ENCODE measurements at places on chromosomes 3 and 15.

DNA sequence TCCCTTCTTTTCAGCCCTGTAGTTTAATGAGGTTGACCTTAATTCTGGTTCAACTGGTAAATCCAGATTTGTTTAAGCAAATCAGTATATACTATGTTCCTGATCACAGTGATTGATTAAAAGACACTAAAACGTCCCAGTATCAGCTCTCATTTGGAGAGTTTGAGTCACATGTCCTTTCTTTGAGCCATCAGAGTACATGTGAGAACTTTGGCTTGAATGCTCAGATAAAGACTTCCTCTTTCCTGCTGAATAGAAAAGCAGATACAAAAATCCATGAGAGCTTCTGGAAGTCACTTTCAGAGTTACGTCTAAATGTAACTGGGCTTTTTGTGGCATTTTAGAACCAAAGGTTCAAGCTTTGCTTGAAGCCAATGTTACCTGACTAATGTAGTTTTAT lies 341.8 kb upstream of the SATB1 start:
- DNase-seq: no peak

DNA sequence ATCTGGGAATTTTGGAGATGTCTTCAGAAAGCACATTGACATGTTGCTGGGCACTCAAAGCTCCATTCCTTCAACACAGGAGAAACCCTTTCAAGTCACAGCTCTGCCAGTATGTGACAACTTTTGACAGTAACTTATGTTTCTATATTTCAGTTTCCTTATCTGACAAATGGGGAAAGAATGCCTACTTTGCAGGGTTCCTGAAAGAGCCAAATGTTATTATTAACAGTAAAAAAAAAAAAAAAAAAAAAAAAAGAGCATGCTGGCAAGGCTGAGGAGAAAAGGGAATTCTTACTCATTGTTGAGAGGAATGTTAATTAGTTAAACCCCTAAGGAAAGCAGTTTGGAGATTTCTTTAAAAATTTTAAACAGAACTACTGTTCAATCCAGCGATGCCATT lies 272.5 kb upstream of the TGFBR2 start:
- no peak for DNase-seq

DNA sequence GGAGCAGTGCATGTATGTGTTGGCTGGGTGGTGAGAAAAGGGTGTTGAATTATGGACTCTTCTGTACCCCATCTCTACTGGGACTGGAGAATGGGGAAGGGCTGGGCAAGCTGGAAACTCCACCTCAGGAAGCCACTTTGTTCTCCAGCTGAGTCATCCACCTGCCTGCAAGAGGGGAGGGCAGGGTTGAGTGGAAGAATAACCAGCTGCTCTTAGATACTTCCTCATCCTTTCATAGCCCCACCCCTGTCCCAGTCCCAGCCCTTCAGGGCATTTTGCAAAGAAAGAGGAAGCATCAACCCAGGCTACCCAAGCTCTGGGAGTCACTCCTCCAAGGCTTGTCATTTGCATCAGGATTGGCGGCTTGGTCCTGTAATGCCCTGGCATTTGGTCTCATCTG lies 33.1 kb downstream of the RAB11A start:
- DNase-seq: no peak

GRCh38 chr3:112187300-112187699 lies 54.3 kb upstream of the GCSAM start:
- DNase-seq: no peak

GRCh38 chr3:182492536-182492935 lies 300.8 kb upstream of the ATP11B start:
- DNase-seq: no peak

DNA sequence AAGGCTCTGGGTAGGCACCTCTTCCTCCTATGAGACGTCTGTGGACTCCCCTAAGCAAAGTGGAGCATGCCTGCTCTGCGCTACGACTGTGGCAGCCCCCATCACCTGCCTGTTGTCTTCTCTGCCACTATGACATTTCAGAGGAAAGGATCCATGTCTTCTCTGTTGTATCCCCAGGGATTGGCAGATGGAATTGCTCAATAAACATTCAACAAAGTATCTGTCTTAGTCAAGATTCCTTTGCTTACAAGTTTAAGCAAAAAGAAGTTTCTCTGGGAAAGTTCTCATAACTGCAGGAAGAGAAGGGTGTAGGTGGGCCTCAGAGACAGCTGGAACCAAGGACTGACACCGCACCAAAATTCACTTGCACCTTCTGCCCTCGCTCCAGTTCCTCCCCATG lies 34.3 kb downstream of the AMOTL2 start:
- no peak for DNase-seq

DNA sequence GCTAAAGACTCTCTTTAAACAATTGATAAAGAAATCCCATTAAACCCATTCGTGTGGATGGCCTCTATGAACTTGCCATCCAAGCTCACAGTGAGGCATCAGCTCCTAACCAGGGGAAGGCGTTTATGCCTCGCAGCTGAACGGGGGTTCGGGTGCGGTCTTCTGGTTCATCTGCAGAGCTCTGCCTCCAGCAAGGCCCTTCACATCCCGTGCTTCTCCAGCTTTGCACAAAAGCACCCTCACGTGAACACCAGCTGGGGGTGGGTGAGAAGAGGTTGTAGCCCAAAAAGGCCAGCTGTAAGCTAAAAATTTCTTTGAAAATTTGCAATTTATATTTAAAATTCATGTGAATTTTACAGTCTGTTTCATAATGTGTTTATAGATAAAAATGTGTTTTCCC lies 39.5 kb upstream of the ZNF148 start:
- no peak for DNase-seq

GRCh38 chr15:75061272-75061671 lies 37.9 kb downstream of the PPCDC start:
- no peak for DNase-seq

DNA sequence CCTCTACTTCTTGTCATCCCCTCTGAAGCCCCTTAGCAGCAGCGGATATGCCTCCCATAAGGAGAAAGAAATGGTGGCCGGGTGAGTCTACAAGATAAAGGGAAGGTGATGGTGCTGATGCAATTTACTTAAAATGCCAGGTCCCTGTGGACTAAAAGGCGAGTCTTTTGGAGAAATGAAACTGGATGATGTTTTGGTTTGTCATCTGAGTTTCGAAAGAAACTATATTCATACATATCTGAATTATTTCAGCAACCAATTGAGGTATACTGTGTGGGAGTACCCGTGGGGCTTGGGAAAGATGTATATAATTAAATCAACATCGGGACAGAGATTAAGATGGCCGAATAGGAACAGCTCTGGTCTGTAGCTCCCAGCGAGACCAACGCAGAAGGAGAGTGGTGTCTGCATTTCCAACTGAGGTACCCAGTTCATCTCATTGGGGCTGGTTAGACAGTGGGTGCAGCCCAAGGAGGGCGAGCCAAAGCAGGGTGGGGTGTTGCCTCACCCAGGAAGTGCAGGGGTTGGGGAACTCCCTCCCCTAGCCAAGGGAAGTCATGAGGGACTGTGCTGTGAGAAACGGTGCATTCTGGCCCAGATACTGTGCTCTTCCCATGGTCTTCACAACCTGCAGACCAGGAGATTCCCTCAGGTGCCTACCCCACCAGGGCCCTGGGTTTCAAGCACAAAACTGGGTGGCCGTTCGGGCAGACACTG lies 210.6 kb upstream of the CHRM5 start:
- no peak for DNase-seq

GRCh38 chr3:8507496-8507895 lies 5.9 kb downstream of the LMCD1 start:
- no peak for DNase-seq

DNA sequence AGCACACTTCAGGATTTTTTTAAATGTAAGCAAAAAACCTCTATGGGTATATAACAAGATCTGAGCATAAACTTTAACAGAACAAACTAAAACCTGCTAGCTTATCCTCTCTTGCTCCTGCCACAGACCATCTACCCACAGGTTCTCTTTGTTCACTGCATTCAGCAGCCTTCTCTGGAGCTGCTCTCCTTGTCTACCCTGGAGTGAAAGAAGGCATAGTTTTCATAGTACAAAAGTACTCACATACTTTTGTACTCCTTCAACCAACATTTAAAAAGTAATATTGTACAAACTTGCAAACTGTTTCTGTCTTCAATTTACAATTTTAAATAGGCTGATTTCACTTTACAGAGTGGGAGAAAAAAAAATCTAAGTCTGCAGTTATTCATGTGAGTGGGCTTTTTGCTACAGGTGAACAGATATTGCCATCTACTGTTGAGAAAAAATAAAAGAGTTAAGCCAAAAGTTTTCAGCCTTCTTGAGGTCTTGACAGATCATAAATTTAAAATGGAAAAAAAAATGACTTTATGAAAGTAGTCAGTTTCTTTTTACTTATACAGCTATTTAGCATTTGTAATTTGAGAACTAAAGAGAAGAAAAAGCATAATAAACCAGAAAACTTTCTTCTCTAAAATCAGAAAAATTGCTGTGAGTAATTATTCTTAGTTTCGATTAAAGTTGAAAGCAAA lies 20.4 kb downstream of the TERC start:
- no peak for DNase-seq

GRCh38 chr15:29911705-29912104 lies 89.4 kb upstream of the TJP1 start:
- DNase-seq: no peak

DNA sequence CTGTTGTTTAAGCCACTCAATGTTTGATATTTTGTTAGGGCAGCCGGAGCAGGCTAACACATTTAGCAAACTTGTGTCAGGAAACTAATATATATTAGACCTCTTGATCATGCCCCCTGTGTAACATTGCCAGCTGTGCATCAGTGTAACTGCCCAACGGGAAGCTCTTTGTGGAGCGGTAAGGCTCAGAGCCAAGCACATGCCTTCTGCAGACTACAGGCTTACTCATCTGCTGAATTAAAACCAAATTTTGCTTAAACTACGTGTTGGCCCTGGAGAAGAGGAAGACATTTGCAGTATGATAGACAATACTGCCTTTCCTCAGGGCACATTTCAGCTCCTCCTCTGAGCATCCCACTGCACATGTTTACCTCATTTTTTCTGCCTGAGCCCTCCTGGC lies 50.5 kb upstream of the KCNMB2 start:
- DNase-seq: no peak

DNA sequence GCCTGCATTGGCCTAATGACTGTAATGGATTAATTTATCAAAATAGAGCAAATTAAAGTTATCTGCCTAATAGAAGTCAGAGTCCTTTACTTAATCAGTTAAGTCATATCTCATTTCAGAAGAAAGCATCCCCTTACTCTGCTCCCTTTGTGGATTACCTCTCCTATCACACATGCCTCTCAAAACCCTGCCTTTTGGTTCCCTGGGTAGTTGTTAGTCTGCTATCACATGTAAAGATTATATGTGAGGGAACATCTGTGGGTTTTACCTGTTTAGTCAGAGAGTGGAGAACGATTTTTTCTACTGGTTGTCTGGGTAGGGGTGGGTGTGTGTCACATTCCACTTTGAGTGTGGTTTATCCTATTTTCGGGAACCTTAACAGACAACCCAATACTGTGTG lies 16.4 kb downstream of the UBE2E2 start:
- no peak for DNase-seq

DNA sequence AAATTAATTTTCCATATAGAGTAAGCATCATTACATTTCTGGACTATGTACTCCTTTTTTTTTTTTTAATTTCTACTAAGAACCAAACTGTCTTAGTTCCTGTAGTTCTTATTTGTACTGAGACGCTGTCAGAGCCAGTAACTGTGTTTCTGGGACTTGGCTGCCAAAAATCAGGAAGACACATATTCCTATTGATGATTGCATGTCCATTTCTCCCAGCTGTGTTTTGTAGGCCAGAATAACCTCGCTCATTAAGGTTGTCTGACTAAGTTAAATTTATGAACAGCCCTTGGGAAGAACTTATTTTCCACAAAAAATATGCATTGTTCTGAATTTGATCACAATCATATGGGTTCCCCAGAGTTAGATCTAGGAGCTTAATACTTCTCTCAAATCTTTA lies 29.5 kb downstream of the PLSCR5 start:
- no peak for DNase-seq

GRCh38 chr3:186825872-186826409 lies 16.6 kb upstream of the ADIPOQ start:
- DNase-seq: no peak

- DNase-seq: no peak
Measured at GRCh38 chr3:140170612-140171011, 235.6 kb downstream of the CLSTN2 start.

GRCh38 chr15:86082619-86083380 lies 3.1 kb downstream of the AGBL1 start:
- DNase-seq: peak; percentile 42

DNA sequence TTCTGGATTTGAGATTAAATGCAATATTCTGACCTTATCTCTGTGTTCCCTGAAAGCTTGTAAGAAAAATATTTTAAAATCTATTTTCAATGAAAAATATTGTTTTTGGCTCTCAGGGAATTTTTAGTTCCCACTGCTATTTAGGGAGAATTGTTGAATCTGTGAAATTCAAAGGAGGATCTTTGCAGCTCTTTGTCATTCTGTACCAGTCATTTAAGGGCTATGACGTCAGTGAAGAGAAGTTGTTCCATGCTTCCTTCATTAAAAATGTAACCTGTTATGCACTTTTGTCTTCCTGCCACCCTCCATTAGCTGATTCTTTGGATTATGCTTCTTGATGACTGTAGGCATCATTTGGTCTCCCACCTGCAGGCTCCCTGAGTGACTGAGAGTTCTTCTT lies 427.8 kb upstream of the C2CD4B start:
- DNase-seq: no peak

GRCh38 chr3:133781570-133781969 lies 24.0 kb upstream of the SRPRB start:
- DNase-seq: no peak
